ENCODE measurements at places on chromosomes 5 and 9.

GRCh38 chr5:37886242-37886905, 46.5 kb upstream of the GDNF start:
- DNase-seq = no peak

DNA sequence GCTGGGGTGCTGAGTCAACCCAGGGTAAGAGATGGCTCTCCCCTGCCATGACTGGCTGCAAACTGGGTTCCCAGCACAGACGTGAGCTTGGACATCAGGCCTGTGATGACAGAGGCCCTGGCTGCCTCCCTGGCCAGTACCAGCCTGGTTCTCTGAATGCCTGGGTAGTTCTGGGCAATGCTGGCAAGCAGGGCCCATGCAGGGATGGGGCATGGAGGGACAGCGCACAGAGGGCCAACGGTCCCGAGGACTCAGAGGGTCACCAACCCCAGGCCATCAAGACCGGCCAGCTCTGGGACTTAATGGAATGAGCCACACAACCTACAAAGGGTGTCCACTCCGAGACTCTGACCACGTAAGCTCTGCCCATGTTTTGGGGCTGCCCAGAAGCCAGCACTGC, 241.4 kb downstream of the FSTL4 start:
- no peak for DNase-seq

- no peak for DNase-seq
These were observed 12.8 kb upstream of the ZNF618 start for GRCh38 chr9:113863345-113863744.

GRCh38 chr5:152546493-152546892, 141.4 kb upstream of the NMUR2 start:
- no peak for DNase-seq

GRCh38 chr5:9831823-9832222, 201.7 kb upstream of the TAS2R1 start:
- DNase-seq = no peak

DNA sequence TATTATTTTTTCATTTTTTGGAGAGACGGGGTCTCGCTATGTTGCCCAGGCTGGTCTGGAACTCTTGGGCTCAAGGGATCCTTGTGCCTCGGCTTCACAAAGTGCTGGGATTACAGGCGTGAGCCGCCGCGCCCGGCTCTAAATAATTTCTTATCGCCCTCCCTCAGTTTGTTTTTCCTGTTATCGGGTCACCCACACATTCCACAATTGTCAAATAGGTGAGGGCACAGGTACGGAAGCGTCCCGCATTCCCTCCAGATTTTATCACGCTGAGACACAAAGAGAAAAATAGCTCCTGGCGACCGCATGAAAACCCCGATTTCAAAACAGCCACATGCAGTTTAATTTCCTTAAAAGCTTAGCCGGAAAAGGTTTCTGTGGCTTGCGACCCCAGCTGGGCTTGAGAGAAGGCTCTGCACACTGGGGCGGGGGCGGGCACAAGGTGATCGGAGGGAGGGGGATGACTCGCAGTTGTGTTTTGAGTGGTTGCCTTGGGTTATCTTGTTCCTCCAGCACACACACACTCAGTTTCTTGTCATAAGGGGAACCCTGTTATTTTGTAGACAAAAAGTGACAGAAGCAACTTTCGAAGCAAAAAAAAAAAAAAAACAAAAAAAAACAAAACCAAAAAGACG, 717 bp upstream of the IQGAP2 start:
- DNase-seq = peak; percentile 75

All from activated T-cell treated with anti-CD3 and anti-CD28 coated beads, Interleukin-2, amount 50 U/mL, for 1 hour (primary cell).